ENCODE measurements at places on chromosomes 6 and 20.

- no peak for DNase-seq
Measured at GRCh38 chr20:49248301-49248700, 29.1 kb downstream of the DDX27 start.

GRCh38 chr6:15800841-15801617, 138.2 kb upstream of the DTNBP1 start:
- DNase-seq, result no peak

DNA sequence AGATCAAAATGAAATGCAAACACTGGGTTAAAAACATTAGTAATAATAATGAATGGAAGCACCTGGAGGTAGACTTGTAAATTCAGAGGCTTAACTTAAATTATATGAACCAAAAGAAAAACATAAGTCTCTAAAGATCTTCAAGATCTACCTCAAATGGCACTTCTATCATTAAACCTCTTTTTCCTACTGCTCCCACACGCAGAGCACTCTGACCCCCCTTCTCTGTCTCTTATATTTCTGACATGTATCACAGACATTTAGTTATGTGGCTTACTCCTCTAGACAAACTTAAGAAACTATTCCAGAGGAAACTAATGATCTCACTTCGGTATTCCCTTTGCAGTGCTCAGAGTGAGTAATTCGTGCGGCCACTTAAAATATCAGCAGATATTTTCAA, 1.1 kb downstream of the TBC1D32 start:
- no peak for DNase-seq

DNA sequence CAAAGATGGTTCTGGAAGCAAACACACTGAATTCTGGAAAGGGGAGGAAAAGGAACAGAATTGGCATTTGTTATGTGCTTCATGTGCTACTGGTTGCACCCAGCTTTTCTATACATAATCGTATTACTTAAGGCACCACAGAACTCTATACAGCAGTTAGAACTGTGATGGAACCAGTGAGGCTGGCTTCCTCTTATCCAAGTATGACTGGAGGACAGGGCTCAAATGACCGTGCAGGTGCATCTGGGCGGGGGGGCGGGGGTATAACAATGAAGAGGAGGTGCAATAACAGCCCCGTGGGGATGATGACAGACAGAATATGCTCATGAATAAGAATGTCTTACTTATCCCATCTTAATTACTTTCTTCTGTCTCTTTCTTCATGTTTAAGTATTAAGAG, 144.2 kb downstream of the BTBD9 start:
- DNase-seq, result no peak

GRCh38 chr6:141464490-141464889, 668.2 kb upstream of the GJE1 start:
- DNase-seq, result peak; percentile 79

DNA sequence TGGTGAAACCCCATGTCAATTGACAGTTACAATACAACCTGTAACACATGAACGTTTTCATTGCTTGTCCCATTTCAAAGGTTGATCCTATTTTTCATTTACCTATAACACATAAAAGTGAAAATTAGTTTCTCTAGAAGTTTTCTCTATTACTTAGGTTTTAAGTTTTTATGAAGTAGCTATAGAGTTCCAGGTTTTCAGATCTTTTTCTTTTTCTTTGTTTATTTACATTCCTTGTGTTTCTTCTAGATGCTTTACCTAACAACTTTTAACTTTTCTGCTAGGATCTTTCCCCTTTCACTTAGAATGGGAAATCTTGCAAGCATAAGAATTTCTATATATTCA, 232.6 kb downstream of the PLCB1 start:
- no peak for DNase-seq

- no peak for DNase-seq
Measured at GRCh38 chr6:153031335-153031955, 28.9 kb upstream of the MTRF1L start.

GRCh38 chr6:150256618-150257272, 112.1 kb upstream of the IYD start:
- no peak for DNase-seq

DNA sequence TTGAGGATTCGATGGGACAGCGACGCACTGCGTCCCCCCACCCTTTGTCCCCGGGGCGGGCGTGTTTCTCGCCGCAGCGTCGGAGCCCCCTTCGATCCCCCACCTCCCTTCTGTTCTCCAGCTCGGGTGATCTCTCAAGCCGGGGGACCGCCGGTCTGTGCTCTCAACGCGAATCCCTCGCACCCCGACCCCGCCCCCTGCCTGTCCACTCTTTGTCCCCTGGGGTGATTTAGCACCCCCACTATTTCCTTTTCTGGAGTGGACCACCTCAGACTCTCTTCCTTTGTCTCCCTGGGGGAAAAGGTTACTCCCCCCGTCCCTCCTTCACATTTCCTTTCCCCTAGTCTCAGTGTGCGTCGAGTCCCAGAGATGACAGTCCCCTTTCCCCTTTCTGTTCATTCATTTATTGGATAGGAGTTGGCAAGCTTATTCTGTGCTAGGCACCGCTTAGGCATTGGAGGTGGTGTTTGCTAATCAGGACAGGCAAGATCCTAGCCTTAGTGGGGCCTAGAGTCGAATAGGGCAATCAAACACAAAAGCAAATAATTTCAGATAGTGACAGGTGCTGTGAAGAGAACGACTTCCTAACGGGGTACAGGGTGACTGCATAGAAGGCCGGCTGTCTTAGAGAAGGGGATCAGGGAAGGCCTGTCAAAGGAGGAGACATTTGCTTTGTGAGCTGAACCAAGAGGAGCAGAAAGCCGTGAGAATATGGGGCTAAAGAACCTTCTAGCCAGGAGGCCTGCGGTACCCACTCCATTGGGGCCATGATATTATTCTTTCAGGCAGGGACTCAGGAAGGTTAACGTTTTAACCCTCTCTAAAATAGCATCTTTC, 741 bp downstream of the PTPN1 start:
- DNase-seq, result no peak

DNA sequence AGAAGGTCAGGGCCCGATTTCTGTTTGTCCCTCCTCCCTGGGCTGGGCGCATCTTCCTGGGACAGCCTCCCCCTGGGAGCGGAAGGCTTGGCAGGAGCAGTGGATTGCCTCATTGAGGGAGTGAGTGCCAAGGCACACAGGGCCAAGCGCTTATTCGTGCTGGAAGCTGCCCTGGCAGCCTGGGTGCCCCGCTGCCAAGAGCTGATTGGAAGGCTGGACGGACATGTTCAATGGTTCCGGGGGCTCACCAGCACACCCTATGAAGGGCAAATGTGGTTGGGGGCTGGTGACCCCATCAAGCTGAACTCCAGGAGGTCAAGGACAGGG, 10.3 kb upstream of the ZNF831 start:
- no peak for DNase-seq

GRCh38 chr20:35311409-35311808, 19.2 kb upstream of the FAM83C start:
- no peak for DNase-seq

GRCh38 chr20:36154700-36155628, at the start of gene EPB41L1:
Gene EPB41L1 (plus strand): TSS chr20:36154740. CDS start chr20:36173778, 19,038 bp downstream.
- peak; percentile 50 for DNase-seq
